ENCODE measurements at places on chromosomes 7 and 10.
A peak's percentile ranks its signal among the peaks of the same experiment; 100 is the strongest.

DNA sequence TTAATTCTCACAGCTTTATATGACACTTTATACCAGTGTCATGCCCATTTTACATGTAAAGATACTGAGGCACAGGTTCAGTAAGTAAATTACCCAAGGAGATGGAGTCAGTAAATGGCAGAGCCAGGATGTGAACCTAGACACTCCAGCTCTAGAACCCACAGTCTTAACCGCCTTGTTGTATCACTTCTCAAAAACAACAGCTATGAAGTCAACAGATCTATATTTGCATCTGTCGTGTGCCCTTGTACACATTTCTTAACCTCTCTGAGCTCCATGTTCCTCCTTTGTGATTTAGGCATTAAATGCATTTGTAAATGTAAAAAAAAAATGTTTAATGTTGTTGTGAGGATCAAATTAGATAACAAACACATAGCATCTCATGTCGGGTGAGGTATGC lies 716.2 kb downstream of the SUGCT start:
- no peak for DNase-seq

DNA sequence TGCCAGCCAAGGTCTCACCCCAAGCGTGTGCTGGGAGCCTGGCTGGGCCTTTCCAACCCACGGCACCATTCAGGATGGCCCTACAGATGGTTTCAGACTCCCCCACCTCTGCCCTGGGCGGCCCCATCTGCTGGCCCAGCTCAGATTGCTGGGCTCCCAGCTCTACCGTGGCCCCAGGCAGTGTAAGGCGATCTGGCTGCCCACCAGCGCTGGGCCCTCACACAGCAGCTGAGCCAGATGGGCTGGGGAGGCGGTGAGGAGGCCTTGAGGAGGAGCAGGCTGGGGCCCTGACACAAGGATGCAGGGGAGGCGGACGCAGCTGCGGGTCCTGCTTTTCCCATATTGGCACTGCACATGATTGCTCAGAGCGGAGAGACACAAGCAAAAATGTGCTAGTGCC lies 162.8 kb downstream of the NRF1 start:
- DNase-seq = no peak

DNA sequence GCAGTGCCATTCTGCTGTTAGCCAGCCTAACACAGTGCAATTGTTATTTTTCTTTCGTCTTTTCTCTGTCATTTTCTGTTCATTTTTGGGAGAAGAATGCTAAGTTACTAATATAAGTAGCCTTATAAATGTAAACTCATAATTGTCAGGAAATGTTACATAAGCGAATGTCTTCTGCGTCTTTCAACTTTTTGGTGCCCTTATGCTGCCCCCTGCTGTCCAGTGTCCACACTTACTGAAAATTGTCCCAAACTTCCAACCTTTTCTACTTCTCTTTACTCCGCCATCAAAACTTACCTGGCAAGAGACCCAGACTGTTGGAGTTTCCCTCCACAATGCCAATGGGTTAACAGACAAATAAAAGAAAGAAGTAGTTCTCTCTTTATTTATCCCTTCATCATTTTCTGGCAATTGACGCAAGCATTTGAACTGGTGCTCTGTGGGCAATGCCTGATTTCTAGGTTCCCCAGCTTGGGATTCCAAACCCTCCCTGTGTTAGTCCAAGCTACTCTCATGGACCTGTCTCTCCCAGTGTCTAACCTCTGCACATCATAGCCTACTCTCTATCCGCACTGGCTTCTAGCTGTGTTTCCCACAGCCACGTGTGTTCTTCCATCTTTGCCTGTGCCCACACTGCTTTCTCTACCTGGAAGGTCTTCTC lies 21.0 kb upstream of the EPC1 start:
- DNase-seq = peak; percentile 81

GRCh38 chr7:8378349-8379019 lies 54.9 kb upstream of the NXPH1 start:
- no peak for DNase-seq

DNA sequence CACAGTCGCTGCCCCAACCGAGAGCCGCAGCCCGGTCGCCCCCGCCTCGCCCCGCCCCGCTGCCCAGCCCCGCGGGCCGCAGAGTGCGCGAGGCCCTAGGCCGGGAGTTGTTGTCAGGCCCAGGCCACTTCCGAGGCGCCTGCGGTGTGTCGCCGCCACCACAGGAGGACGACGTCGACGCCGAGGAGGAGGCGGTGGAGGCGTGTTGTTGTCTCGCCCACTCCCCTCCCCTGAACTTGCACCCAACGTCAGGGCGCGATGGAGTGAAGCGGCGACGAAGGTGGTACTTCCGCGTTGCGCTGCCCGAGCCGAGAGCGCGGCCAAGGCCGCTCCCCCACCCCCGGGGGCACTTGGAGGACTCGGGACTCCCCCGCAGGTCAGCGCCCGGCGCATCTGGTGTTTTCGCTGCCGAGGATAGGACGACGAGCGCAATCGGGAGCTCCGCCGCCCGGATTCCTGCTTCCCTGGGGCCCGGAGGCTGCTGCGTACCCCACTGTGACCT lies at the start of gene CDK13:
Gene CDK13, plus strand, starts transcription at position 286 of the 502 bp plus-strand sequence. CDS start 386 bp downstream, outside the sequence.
- peak; percentile 96 for DNase-seq

GRCh38 chr10:51932530-51932929 lies 233.1 kb upstream of the CSTF2T start:
- DNase-seq = no peak

DNA sequence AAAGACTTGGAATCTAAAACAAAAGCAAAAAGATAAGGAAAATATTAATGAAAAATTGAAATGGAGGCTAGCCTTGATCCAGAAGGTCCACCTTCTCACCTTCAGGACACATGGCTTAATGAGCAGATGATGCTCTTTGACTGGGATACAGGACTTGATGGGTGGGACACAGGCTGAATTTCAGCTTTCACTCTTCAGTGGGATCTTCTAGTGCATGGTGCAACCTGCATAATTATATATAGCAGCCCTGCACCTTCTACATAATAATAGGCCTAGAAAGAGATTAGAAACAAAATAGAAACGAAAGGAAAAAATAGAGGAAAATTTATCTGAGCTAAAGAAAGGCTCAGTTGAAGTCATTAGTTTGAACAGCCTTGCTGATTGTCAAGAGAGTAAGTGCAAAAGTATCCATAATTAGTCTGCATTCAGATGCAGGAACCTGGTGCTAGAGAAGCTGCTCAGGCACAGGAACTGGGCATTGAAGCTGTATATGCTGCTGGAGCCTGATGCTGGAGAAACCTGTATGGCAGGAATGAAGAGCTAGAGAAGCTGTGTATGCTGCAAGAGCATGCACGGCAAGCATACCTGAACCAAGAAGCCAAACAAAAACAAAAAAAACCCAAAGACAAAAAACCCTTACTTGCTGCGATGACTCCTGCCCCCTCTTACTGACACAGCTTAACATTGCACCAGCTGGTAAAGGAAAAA lies 19.4 kb downstream of the MKLN1 start:
- DNase-seq = no peak

GRCh38 chr10:12512332-12513002 lies 163.1 kb downstream of the CAMK1D start:
- DNase-seq = no peak

GRCh38 chr10:10330418-10330817 lies 687.3 kb upstream of the CELF2 start:
- DNase-seq = no peak

GRCh38 chr10:131198401-131198800 lies 113.1 kb downstream of the TCERG1L start:
- no peak for DNase-seq

- no peak for DNase-seq
Observed at GRCh38 chr7:53326634-53327033, 291.2 kb downstream of the POM121L12 start.

DNA sequence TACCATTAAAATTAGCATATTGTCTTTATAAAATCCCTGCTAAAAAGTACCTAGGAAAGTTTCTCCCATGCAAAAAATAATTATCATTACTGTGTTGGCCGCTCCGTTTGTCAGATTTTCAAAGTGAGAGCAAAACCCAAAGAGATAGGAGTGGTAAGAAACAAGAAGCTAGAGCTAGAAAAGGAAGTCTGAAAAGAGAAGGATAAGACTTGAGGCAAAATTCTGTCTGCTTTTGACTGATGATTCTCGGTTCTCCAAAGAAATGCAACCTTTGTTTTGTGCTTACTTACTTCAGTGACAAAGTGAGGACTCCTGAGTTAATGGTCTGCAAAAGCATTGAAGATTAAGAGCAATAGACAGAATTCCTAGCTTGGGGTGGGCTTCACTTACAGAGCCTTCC lies 33.3 kb upstream of the CAPZA2 start:
- DNase-seq = no peak

DNA sequence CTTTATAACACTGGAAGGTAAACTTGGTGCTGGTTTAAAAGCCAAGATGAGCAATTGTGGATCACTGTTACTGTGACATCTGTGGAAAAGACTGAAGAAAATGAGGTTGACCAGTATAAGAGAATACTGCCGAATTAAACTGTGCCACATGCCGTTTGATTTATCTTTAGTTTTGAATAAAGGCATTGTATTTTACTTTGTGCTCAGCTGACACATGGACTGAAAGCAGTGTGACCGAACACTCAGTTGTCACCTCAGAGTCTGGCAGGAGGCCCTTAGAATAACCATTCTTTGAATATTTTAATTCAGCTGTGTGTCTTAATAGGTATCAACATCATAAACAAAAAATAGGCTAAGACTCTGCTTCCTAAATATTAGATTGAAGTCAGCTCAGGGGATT lies 133.7 kb upstream of the GJD4 start:
- DNase-seq = no peak

- no peak for DNase-seq
Observed at GRCh38 chr10:101629837-101630632, 41.9 kb downstream of the DPCD start.

- DNase-seq = no peak
Observed at GRCh38 chr7:80763289-80763688, 124.8 kb downstream of the CD36 start.

DNA sequence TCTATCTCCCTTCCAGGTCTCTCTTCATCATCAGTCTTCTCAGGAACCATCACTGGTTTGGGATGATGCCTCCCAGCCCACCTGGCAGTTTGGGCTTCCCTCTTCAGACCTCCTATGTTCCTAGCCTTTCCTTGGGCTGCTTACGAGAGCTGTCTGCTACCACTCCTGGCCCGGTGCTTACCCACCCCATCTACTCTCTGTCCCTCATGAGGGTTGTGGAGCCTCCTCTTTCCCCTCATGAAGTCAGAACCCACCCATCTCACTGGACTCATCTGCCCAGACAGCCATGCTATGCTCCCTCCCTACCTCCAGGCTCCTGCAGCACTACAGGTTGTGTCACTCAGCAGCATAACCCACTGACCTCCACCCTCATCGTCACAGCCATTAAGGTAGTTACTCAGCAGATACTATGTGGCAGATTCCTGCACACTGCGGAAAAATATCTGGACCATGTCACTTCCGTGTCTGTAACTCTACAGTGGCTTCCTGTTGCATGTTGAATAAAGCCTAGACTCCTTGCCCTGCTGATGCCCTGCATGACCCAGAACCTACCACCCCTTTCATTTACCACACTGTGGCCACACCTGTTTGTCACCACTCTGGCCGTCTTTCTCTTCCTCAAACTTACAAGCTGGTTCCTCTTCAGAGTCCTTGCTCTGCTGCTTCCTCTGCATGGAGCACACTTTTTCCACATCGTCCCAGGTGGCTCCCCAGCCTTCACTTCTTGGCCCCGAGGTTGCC lies 2.0 kb downstream of the DBNL start:
- peak; percentile 88 for DNase-seq

DNA sequence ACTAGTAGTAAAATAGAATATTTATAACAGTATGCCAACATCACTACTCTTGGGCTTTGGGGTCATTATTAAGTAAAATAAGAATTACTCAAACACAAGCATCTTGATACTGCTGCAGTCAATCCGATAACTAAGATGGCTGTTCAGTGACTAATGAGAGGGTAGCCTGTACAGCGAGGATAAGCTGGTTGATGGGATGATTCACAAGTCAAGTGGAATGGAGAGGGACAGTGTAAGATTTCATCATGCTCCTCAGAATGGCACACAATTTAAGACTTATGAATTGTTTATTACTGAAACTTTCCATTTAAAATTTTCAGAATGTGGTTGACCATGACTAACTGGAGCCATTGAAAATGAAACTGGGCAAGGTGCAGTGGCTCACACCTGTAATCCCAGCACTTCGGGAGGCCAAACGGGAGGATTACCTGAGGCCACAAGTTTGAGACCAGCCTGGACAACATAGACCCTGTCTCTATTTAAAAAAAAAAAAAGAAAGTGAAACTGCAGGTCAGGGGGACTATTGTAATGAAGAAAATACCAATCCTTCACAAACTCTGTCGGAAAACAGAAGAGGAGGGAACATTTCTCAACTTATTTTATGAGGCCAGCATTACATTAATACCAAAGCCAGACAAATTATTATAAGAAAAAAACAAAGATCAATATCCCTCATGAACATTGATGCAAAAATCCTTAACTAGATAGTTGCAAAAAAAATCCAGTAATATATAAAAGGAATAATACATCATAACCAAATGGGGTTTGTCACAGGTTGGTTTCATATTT lies 11.2 kb downstream of the AVL9 start:
- no peak for DNase-seq

GRCh38 chr7:131733604-131734003 lies 177.2 kb upstream of the PODXL start:
- DNase-seq = no peak

DNA sequence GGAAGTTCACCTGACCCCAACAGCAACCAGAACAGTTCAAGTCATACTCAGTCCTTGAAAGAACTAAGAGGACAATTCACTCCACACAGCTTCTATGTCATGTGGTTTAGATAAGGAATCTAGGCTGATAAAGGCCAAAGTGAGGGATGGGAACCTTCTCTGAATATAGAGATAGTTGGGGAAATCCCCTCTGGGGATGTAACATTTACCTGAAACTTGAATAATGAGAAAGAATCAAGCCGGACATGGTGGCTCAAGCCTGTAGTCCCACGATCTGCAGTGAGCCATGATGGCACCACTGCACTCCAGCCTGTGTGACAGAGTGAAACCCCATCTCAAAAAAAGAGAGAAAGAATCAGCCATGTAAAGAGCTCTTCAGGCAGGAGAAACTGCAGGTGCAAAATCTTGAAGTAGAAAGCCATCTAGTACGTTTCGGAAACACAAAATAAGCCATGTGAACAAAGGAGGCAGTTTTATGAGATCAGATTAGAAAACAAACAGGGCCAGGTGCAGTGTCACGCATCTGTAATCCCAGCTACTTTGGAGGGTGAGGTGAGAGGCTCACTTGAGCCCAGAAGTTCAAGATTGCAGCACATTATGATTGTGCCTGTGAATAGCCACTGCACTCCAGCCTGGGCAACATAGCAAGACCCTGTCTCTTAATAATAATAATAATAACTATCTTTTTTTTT lies 4.5 kb upstream of the DNMBP start:
- peak; percentile 98 for DNase-seq

DNA sequence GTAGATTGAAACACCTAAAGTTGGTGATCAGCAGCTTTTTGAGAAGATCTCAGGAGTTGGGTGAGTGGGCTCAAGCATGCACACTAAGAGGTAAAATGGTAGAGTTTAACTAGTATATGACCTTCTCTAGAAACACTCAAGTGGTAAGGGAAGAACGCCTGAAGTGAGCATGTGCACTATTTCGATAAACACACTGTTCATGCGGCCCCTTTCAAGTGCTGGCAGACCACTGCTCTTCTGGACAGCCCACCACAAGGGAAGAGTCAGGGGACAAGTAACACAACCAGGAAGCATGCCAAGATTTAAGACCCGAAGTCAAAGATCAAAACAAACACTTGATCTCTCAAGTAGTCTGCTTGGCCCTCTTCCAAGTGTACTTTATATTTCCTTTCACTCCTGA lies 519.5 kb upstream of the ZWINT start:
- DNase-seq = no peak

- DNase-seq = no peak
Observed at GRCh38 chr10:67487199-67487598, 208.8 kb downstream of the CTNNA3 start.
